ENCODE measurements at places on chromosomes 4 and X.

- no peak for DNase-seq
These were observed 33.3 kb downstream of the PKD2 start for GRCh38 chr4:88040707-88041106.

GRCh38 chrX:37763400-37763799 lies 16.5 kb upstream of the CYBB start:
- no peak for DNase-seq

DNA sequence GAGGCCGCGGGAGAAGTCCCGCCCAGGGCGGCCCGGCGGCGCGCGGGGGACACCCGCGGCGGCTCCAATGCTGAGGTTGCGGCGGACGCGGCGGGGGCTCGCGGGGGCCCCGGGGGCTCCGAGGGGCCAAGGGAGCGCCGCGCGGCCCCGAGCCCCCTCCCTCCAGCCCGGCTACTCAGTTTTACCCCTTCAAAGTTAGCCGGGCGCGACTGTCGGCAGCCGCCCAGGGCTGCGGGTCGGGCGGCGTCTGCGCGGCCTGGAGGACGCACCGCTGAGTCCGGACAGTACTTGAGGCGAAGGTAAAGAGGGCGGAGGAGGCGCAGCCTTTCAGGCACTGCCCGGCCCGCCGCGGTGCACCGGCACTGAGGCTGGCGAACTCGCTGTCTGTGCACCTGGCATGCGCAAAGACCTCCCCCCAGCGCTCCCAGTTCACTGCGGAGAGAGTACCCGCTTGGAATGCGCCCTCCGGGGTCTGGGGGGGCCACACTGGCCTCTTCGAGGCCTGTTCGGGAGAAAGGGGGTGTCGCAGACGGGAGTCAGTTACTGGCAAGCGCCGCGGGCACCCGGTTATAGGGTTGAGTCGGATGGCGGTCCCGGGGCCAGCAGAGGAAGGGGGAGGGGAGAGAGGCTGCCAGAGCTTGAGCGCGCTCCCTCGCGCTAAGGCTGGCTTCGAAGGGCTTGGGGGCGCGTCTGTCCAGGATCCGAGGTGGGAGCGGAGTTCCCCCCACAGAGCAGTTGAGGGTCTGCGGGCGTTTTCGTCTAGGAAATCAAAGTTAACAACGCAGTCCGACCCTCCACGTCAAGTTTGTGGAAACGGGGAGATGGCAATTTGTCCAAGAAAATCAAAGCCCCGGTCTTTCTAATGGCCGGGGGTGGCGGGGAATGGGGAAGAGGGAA lies 1.1 kb downstream of the PCDH19 start:
- no peak for DNase-seq

- no peak for DNase-seq
These were observed 44.8 kb upstream of the TMEM150C start for GRCh38 chr4:82606622-82607021.

GRCh38 chr4:19736968-19737756 lies 514.5 kb upstream of the SLIT2 start:
- no peak for DNase-seq

- peak; percentile 77 for DNase-seq
These were observed at the start of gene NPNT for GRCh38 chr4:105894660-105895582. Gene NPNT, plus strand, starts transcription at chr4:105895471. Its CDS starts 182 bp downstream, at chr4:105895653.

DNA sequence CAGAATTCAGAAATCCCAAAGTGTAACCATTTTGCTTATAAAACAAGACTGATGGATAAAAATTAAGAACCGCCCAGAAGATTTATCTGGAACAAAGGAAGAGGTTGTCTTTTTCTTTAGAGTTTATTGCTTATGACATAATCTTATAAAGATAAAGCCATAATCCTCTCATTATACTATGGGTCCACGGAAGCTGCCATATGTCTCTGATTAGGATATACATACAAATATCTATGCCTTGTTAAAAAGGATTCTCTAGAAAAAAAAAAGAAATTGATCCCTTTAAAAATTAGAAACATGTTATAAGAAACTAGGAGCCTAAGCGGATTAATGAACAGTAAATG lies 70.5 kb downstream of the RELL1 start:
- DNase-seq = no peak

- no peak for DNase-seq
These were observed 32.1 kb downstream of the MAGEB17 start for GRCh38 chrX:16199343-16199742.

DNA sequence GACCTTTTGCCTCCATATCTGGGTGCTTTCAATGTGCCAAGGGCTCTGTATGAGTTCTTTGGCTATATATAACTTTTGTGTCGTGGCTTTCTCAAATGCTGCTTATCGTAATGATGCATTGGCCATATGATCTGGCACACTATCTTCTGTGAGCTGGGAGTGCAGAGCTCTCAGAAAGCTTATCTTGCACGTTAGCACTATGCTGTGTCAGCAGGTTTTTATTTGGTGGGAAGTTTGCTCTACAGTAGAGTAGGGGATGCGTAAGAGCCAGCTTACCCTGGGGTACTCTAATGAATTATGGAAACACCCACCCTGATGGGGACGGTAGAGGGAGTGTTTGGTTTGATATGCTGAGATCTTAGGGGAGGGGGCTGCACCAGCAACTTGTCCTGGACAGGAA lies 119.6 kb downstream of the FAAH2 start:
- DNase-seq = no peak

DNA sequence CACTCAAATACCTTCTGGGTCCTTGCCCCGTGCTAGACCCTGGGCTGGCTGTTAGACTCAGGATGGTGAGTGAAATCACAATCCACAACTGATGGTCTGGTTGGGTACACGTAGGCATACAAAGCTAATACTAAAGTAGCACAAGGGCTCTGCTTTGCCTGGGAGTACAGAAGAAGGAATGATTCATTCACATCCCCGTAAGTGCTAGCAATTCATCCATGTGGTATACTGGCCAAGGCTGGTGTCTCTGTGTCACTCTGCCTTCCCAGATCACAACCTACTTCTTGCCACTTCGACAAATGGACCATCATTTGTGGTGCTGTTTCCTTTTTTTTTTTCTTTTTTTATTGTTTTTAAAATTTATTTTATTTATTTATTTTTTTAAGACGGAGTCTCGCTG lies 19.7 kb upstream of the RBM47 start:
- DNase-seq = no peak

DNA sequence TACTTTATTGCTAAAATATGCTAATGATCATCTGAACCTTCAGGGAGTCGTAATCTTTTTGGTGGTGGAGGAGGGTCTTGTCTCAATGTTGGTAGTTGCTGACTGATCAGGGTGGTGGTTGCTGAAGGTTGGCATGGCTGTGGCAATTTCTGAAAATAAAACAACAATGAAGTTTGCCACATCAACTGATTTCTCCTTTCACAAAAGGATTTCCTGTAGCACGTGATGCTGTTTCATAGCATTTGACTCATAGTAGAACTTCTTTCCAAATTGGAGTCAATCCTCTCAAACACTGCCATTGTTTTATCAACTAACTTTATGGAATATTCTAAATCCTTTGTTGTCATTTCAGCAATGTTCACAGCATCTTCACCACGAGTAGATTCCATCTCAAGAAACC lies 19.3 kb downstream of the DDIT4L start:
- no peak for DNase-seq

DNA sequence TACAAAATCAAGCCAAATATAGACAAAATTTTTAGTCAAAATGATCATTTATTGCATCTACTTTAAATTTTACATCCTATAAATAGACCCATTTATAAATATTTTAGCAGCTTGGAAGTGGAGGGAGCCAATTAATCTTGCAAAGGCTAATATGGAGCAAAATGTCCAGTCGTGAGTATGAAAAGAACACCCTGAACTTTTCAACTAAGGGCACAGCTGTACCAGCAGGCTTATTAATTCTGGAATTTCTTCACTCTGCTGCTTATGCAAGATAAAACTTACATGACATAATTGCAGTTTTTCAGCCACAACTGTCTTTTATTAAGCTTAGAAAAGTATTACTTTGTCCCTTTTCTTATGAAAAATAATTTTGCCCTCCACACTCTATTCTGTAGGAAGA lies 22.9 kb upstream of the USP53 start:
- no peak for DNase-seq

DNA sequence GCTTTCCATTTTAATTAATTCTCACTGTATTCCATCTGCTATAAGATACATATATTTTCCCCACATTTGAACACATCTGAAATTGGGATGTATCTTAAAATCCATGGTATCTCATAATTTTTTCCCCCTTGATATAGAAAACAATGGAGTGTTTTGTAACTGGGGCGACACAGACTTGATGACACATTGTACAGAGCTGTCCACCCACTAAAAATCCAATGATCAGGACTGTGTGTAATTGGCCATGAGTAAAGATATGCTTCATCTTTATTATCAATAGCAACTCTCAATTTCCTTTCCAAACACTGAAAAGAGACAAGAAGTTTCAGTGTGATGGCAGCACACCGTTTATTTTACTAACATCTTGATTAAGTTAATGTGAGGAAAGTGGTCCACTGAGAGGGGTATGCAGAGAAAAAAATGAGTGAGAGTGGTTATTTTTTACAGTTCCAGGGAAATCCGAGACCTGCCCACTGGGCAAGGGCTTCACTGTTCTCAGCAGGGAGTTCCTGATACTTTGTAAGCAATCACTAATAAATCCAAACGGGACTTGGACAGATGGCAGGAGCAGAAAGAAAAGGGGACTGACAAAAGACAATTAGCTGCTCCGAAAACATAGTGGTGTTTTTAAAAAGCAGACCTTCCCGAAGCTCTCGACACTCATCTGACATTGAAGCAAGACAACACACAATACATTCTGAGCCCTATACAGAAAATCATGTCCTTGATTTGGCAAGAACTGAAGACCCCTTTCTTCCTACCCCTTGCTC lies 149.4 kb downstream of the TSPAN5 start:
- DNase-seq = no peak

DNA sequence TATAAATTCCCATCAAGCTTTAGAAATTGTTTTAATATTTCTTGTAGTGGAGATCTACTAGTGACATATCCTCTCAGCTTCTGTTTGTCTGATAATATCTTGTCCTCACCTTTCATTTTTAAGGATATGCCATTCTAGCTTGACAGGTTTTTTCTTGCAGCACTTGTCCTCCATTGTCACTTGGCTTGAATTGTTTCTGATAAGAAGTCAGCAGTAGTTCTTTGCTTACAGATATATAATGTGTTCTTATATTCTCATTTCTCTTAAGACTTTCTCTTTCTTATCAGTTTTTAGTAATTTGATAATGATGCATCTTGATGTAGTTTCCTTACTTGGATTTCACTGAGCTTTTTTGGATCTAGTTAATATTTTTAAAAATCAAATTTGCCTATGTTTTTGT lies 120.6 kb upstream of the NUDT6 start:
- DNase-seq = no peak

GRCh38 chr4:106979476-106979875 lies 56.6 kb downstream of the DKK2 start:
- no peak for DNase-seq

DNA sequence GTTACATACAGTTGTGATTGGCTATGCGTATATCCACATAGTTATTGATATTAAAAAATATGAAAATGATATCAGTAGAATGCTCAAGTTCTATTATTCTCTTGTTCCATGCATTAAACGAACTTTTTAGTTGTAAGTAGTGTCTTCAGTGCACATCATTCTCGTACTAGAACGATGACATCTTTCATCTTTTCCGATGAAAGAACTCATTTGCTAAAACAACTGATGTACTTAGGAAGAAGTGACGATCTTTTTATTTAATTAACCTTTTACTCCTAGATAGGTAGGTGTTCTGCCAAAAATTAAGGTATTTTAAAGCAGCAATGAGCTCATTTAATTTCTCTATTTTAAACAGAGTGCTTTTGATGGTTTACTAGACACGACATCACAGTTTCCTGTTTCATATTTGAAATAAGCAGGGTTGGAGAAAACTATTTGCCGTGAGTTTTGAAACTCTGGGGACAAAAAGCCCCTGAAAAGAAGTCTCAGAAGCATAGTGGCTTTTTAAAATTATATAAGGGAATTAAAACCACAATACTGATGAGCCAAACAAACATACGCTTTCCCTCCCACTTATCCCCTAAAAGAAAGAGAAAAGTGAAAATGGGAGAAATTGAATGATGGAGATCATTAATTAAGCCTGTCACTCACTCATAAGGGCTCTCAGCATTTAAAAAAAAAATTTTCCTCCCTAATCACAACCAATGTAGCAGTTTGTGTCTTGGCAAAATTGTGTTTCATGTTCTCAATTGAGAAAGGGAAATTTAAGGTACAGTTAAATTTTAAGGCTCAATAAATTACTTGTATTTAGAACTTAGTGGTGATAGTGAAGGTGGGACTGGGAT lies 25.6 kb downstream of the SPRY1 start:
- DNase-seq = no peak

- no peak for DNase-seq
These were observed 75.9 kb upstream of the ENPP6 start for GRCh38 chr4:184293552-184293951.

DNA sequence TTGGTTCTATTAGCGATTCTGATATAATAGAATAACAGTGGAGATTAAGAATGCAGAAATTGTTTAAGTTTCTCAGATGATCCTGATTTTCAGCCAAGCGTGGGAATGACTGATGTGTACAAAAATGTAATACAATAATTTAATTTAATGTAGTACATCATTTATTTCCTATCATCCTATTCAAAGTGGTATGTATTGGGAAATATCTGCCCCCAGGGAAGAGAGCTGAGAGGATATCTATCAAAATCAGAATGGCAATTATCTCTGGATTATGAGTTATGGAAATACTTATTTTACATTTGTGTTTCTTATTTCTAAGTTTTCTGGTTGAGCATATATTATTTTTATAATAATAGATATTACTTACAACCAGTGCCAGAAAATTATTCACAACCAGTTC lies 3.9 kb downstream of the FABP2 start:
- no peak for DNase-seq

- DNase-seq = no peak
These were observed 30.1 kb upstream of the PRDX4 start for GRCh38 chrX:23637187-23637586.

DNA sequence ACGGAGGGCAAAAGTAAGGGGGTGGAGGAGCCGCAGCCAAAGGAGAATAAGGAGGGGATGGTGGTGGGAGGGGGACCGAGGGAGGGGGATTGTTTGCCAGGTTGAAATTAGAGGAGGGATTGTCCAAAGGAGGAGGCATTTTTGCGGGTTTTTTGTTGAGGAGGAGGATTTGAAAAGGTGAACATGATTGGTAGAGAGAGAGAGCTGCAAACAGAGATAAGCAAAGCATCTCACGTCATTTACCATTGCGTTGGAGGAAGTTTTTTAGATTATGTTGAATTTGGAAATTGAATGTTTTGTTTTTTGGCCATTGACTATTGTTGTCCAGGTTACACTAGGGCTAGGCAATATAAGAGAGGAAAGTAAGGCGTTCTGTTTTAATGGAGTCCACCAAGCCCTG lies 54.5 kb upstream of the ABCB7 start:
- DNase-seq = no peak
